Fibroblast of skin of left biceps (primary cell): ENCODE measurements at places on chromosomes 5 and 9.

GRCh38 chr5:135625961-135626360, 47.2 kb upstream of the CXCL14 start:
- no peak for DNase-seq

DNA sequence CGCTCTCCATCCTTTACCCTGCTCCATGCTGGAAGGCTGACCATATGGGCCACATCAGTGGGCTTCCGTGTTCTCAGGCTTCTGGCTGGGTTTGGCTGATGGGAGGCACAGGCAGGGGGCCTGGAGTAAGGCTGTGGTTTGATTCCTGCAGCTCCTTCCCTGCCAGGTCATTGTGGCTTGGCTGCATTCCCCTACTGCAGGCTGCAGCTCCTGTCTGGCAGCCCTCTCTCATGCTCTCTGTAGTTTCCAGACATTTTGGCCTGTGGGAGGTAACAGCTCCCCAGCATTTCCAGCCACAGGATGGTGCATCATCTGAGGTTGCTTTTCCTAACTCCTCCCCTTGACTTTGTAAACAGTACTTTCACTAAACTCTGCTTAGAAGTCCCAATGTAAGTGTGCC, 102.0 kb upstream of the PTPN3 start:
- peak; percentile 93 for DNase-seq

DNA sequence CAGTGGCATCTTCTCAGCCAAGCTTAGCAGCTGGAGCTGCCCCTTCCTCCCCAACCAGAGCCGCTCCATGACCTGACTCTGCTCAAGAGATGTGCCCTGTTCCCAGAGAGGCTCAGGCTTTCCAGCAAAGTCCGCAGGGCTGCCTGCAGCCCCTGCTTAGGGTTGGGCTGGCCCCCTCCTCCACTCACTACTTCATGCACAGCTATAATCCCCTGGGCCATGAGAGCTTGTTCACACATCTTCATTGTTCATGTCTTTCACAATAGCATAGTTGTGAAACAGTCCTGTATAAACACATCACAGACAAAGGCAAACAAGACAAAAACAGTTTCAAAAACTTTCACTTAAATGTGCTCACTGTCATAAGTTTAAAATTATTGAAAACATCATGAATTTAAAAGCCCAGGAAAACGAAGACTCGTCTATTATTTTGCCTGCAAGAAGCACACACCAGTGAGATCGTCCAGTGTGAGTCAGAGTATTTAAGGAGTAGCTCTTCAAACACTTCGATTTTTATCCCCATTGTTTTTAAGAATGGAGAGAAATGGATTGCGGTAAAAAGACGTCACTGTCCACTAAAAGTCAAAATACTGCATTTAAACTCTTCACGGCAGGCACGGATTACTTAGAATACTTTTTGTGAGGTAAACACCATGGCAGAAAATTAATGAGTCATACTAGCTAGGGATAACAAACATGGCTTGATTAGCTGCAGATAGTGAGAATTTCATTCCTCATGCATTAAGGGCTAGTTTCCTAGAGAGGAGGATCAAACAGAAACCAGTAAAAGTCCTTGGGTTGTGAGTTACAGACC, 40.7 kb upstream of the S1PR3 start:
- peak; percentile 39 for DNase-seq

- no peak for DNase-seq
Observed at GRCh38 chr5:72505539-72506157, 1.6 kb downstream of the ZNF366 start.

DNA sequence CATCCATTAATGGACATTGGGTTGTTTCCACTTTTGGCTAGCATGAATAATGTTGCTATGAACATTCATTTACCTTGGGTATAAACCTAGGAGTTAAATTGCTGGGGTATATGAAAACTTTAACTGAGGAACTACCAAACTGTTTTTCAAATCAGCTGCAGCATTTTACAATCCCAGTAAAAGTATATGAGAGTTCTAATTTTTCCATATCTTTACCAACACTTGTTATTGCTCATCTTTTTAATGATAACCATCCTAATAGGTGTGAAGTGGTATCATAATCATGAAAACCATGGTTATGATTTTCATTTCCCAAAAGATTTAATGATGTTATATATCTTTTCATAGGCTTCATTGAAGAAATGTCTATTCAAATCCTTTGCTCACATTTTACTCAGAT, 15.5 kb upstream of the FBXO38 start:
- DNase-seq: no peak
